ENCODE measurements at places on chromosomes 5 and 9.

GRCh38 chr5:130762031-130762430, 403.0 kb downstream of the HINT1 start:
- no peak for DNase-seq

GRCh38 chr9:98864281-98865174, 57.1 kb downstream of the GALNT12 start:
- DNase-seq = no peak

DNA sequence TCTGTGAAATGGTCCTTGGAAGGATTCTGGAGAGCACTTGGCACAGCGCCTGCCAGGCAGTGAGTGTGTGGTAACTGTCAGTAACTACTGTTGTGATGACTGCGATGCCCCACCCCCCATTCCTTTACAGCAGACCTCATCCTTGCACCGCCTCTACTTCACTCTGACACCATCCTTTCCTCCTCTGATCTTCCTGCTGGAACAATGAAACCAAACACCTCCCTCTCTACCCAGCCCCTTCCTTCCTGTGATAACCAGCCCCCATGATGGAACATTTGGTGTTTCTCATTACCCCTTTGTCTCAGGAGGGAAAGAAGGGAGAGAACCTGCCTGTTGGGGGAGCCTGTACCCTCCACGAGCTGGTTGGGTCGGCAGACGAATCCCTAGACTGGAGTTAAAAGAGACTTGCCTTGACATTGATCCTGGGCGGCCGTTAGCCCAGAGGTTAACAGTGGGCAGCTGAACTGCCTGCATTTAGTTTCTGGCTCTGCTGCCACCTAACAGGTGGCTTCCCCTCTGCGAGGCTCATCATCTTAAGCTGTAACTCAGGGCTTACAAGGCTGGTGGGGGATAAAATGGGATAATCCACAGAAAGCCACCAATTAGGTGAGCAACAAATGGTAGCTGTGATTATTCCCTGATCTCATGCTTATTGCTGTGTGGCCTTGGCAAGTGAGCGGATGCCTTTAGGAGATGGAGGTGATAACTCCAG, 34.2 kb upstream of the GRPEL2 start:
- no peak for DNase-seq

DNA sequence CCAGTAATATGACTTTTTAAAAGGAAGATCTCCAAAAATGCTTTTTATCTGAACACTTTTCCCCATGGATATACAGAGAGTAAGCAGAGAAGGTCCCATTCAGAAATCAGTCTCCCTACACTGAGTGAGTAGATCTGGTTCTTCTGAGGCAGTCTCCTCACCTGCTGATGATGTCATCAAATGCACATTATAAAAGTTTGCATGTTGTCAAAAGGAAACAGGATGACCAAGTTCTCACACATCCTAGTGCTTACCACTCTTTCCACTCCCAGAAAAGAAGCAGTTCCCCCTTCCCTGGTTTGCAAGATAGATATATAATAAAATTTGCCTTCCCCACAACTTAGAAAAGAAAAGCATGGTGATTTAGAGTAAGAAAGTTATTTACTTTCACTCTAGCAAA, 180.5 kb downstream of the RAB3C start:
- no peak for DNase-seq
